ENCODE measurements at places on chromosomes 7 and 10. TPM values are rescaled to one million over a fixed set of nuclear protein-coding genes. Genes with fewer than 3 reads are reported as not detected.

CALD1 gene
- total RNA-seq = 815 TPM

ANKRD7 gene
- total RNA-seq = 0.97 TPM

IKZF1 gene
- total RNA-seq = not detected

SFRP4 gene
- 0.14 TPM for total RNA-seq

Data from smooth muscle cell of the umbilical artery (primary cell).